SW480 (cell line): ENCODE measurements at places on chromosomes 12 and 14.
A peak's percentile ranks its signal among the peaks of the same experiment; 100 is the strongest.

- DNase-seq, result no peak
Measured at GRCh38 chr12:50477241-50477832, 27.4 kb upstream of the DIP2B start.

GRCh38 chr12:65689508-65689907 lies 134.8 kb upstream of the HMGA2 start:
- DNase-seq, result no peak

- DNase-seq, result no peak
Measured at GRCh38 chr14:35247777-35248475, 44.3 kb upstream of the PSMA6 start.

DNA sequence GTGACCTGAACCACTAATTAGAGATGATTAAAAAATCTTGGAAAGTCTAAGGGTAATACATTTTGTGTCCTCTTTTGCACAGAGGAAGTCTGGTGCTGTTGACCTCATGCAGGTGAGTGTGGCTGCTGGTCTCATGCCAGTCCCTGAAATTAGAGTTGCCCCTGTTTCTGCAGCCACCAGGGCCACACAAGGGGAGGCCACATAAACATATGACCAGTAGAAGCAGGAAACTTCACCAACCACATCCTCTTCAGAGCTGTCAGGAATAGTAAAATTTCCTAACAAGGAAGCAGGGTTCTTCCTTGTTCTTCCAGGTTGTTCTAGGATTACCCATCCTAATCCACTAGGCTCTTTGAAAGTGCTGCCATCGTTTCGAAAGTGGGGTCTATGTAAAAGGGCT lies 28.3 kb downstream of the PSMA6 start:
- DNase-seq, result no peak

DNA sequence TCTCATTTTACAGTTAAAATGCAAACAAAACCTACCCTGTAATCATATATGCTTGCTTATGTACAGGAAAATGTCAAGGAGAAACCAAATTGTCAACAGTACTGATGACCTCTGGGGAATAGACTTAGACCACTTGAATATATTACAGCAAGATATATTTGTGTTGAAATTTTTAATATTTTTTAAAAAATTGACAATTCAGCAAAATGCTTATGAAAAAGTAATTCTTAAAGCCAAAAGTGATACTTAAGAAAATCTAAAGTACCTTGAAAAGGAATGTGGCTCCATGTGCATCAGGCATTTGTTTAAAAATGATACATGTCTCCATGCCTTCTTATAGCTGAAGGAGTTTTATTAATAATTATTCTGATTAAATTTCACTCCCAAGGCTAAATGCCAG lies 49.2 kb downstream of the PTPN21 start:
- no peak for DNase-seq

GRCh38 chr14:89794096-89794495 lies 160.4 kb downstream of the EFCAB11 start:
- no peak for DNase-seq

DNA sequence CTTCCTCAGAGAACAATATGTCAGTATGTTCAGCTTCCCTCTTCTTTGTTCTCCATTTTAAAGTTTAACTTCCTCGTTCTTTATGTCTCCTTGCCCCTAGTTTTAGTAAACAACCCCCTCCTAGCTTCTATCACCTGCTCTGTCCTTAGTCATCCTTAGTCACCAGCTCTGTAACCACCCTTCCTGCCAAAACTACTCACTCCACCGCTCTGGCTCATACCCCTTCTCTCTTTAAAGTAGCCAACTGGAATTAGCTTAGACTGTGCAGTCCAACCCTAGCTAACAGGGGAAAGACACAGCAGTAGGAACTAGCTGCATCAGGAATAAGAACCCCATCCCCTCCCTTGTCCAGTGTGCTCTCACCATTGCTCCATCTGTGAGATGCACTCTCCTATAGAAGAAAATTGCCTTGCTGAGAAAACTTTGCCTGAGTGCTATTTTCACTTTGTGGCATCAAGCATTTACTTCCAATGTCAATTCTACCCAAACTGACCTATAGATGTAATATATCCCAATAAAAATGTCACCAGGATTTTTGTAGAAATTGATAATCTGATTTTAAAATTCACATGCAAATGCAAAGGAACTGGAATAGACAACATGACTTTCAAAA lies 603.2 kb downstream of the C12orf50 start:
- no peak for DNase-seq

GRCh38 chr14:49461529-49462401 lies 124.4 kb downstream of the RPS29 start:
- peak; percentile 63 for DNase-seq

- peak; percentile 8 for DNase-seq
Measured at GRCh38 chr14:81137316-81137715, 83.4 kb downstream of the GTF2A1 start.

DNA sequence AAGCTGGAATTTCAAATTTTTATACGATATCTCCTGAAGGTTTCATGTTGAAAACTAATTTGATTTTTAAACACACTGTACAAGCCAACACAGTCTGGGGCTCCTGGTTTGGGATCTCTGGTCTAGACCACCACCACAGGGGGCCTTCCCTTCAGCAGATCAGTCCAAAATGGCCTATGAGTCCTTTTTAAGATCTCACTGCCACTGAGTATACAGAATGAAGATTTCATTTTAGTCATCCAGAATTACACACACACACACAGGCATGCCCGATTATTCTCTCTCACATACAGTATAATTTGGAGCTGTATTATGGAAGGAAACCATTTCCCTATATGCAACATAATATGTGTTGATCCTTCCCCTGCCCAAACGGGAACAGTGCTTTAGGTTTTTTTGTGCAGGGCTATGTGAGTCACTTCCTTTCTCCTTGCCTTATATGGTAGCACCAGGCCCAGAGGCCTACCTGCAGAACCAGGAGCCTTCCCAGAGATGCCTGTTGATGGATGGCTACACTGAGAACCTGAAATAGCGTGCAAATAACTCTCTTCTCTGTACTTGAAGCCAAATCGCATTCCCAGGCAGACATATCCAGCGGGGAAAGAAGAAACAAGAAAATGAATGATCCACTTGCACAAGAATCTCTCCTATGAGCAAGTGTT lies 28.1 kb upstream of the WNK1 start:
- DNase-seq, result peak; percentile 79

GRCh38 chr14:105943973-105944602 lies 417.7 kb downstream of the TMEM121 start:
- DNase-seq, result no peak

DNA sequence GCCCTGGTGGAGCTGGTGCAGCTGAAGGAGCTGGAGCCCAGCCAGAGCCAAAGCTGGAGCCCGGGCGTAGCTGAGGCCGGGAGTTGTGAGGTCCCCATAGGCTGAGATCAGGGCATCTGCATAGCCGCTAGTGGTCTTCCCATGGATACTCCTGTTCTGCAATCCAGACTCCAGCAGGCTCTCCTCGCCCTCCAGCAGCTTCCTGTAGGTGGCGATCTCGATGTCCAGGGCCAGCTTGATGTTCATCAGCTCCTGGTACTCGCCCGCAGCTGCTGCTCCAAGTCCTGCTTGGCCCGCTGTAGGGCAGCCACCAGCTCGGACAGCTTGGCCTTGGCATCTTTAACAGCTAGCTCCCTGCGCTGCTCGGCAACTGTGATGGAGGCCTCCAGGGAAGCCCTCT lies 966.1 kb downstream of the FSCB start:
- peak; percentile 8 for DNase-seq

DNA sequence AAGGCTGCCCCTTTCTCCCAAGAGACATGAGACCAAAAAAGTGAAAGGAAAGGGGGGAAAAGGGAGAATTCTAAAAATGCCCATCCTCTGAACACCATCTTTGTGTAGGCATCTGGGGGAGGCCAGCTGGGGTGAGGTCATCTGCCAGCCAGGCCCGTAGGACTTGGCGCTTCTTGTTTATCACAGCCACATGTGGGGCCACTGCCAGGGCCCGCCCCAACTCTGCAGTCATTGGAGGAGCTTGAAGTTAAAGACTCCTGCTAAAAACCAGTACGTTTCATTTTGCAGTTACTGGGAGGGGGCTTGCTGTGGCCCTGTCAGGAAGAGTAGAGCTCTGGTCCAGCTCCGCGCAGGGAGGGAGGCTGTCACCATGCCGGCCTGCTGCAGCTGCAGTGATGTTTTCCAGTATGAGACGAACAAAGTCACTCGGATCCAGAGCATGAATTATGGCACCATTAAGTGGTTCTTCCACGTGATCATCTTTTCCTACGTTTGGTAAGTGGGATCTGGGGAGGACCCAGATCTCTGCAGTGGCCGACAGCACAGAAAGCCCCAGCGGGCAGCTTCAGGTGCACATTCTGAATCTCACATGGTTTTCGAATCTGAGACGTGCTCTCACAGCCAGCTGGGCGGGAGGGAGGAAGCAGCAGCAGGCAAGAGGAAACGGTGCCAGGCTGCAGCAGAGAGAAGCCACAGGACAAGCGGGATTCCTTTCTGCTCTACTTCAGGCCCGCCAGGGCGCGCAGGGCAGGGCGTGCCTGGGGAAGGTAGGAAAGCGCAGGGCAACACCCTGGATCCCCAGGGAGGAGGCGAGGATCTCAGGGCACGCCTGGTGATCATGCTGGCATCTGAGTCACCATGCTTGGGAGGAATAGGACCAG lies at the start of gene P2RX7:
TSS of gene P2RX7 (plus strand) at position 276 of the 881 bp plus-strand sequence. CDS start at position 371, 95 bp downstream.
- peak; percentile 71 for DNase-seq

- no peak for DNase-seq
Measured at GRCh38 chr12:93192878-93193277, 184.8 kb upstream of the NUDT4 start.

DNA sequence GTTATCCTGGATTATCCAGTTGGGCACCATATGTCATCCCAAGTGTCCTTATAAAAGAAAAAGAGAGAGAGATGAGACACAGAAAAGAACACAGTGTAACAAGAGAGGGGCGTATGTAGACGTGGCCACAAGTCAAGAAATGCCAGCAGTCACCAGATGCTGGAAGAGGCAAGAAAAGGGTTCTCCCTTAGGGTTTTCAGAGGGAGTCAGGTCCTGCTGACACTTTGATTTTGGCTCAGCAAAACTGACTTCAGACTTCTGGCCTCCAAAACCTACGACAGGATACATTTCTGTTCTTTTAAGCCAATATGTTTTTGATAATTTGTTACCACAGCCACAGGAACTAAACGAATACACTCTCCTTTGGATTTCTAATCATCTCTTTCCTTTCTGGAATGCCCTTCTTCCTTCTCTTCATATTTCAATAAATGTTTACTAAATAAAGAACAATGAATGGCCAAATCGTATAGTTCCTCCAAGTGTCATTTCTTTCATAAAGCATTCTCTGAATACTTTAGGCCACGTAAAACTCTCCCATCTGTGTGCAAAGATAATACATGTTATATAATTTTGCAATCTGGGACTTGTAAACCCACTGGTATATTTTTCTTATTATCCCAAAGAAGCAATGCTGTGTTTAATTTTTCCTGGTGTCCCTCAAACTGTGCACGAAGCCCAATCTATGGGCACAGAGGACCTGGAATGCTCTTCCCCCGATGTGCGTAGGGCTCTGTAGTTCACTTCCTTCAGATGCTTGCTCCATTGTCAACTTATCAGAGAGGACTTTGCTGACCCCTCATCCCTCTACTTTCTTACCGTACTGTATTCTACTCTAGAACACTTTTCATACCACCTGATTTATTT lies 303.6 kb downstream of the CEP128 start:
- no peak for DNase-seq

DNA sequence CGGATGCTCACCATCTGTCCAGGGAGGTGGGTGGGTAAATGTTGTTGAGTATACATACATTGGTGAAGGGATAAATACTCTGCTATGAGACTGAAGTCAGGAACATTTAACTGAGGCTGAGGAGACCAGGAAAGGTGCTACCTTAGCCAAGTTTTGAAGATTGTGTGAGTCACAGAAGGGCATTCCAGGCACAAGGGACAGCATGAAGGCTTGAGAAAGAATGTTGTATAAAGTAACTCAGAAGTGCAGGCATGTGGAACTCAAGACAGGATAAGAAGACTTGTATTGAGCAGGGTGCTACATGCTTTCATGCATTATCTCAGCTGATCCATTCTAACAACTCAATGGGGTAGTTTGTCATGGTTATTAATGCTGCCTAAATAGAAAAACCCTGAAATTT lies 112.7 kb downstream of the IPO8 start:
- no peak for DNase-seq

GRCh38 chr12:1912580-1913376 lies 5.7 kb downstream of the CACNA2D4 start:
- peak; percentile 18 for DNase-seq

DNA sequence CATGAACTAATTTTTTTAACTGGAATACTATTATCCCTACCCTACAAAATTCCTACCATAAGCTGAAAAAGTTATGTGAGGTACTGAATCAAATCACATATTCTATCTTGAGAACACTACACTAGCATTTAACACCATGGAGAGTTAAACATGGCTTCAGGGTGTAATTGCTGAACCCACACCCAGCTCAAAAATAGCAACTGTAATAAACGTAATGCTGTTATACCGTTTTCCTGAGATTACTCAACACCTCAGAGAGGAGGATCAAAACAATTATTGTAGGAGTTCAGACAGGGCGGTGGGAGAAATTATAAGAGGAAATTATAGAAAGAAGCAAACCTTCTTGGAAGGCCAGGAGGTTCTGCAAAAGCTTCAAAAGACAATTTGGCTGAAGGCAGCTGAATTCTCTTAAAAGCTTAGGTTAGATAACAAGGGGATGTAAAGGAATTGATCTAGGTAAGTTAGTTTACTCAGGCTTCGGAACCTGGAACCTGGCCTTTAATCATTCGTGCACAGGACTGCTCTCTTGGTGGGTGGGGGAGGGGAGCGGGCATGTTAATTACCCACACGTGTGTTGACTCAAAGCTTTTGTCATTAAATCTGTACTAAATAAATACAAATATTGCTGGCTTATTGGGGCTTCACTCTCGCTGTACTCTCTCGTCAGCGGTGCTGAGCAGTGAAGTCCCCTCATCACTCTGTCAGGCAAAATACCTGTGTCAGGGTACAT lies 12.1 kb upstream of the IPO8 start:
- DNase-seq, result no peak

DNA sequence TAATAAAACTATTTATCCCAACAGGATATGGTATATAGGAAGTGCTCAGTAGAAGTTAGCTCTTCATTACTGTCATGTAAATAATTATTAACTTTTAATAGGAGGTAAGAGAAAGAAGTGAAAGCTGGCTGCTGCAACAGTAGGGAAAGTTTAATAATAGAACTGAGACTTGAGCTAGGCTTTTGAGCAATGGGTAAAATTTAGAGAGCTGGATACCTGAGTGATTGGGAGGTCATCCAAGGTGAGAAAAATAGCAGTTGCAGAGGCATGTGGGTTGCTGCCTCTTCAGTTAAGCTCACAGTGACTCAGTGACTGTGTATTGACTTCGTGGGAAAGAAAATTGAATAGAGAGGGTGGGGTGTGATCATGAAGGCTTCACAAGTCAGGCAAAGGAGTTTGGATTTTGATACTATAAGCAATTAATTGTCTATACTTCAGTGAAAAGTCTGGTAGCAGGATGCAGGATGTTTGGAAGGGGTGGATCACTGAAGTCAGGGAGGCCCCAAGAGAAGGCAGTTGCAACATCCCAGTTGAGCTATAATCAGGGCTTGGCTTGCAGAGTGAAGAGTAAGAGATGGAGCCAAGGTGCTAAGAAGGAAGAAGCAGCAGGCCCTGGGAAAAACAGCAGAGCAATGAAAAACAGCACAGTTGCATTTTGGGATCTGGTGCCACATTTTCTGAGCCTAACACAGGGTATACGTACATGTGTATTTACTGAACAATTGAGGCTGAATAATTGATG lies 172.0 kb upstream of the FRMD6 start:
- DNase-seq, result no peak
